Endothelial cell (in vitro differentiated cells): ENCODE measurements at places on chromosomes 3 and 15. TPM values are rescaled to one million over a fixed set of nuclear protein-coding genes. Genes with fewer than 3 reads are reported as not detected.

GRCh38 chr3:31399271-31399670 lies 133.5 kb upstream of the STT3B start:
- DNase-seq: no peak

DNA sequence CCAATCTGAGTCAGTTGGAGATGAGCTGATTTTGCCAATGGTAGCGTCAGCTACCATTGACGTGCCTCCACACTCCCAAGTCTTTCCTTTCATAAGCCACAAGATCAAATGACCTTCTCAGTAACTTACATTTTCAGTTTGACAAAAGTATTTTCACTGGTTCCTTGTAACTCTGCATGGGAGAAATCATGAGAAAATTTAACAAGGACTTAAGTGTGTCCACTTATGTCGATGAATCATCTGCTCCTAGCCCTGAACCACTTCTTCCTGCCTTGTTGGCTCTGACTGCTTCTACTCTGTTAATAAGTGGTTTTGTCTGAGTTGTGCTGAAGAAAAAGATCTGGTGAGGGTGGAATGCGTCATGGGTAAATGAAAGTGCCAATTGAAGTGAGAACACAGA lies 101.2 kb downstream of the NFKBIZ start:
- DNase-seq: no peak

PODXL2 gene
- 16.4 TPM for total RNA-seq

OCA2 gene
- total RNA-seq: not detected

CHRNB4 gene
- total RNA-seq: not detected

- DNase-seq: no peak
Observed at GRCh38 chr15:85361323-85361722, 19.1 kb upstream of the AKAP13 start.

DNA sequence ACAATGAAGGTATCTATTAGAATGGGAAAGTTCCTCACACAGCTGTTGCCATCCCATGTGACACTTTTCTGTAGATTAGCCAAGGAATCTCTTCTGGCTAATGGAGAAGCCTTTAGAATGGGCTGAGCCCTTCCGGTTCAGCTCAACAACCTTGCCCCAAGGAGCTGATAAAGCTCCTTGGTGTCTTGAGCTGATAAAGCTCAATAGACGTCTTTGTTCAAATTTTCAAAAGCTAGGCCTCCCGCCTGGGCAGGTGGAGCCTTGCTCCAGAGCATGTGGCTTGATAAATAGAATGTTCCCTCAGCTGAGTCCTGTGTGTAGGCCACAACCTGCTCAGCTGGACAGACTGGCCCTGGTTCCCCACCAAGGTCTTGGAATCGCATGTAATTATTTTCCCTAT lies 7.2 kb upstream of the BNIP2 start:
- DNase-seq: no peak

GRCh38 chr3:177107461-177108239 lies 89.6 kb downstream of the TBL1XR1 start:
- no peak for DNase-seq

DNA sequence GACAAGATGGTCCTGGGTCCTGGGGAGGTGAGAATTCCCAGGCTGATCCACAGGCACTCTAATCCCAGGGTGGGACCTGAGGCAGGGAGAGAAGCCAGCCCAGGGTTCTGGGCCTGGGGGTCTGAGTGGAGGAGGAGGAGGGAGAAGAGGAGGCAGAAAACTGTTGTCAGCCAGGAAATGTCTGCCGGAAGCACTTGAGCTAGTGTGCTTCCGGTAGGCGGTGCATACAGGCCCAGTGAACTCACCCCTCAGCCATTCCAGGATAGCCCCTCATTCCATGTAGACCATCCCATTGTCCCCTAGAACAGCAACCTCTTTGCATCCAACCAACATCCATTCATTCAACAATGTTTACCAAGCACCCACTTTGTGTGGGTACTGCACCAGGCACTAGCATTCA lies 47.9 kb upstream of the LCTL start:
- no peak for DNase-seq

DNA sequence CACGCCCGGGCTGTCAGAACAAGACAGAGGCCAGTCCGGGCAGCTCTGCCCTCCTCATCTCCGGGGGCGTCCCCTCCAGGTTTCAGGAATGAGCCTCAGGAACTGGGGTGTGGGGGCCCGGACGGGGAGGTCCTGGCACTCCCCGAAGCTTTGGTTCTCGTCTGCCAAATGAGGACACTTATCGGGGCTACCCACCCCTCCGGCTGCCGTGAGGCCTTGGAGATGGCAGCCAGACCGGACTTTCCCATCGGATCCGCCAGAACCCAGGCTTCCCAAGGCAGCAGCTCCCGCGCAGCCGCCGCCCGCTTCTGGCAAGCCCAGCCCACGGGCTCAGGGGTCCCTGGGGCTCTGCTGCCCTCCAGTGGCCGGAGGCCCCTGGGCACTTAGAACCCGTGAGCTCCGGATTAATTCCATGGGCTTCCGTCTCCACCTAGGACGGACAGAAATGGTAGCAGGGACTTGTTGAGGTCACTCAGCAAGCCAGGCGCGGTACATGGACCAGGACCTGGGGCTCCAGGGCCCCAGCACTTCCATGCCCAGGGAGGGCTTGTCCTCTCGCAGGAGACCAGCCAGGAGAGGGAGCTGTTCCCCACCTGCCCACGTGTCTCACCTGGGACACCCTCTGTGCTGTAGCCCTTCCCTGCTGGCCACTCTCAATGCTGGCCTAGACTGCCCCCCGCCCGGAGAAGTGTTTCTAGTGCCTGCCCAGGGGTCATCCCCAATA lies 89.4 kb downstream of the LINGO1 start:
- DNase-seq: peak; percentile 93

CEP19 gene
- 6.0 TPM for total RNA-seq

CELF6 gene
- total RNA-seq: 0.21 TPM

DNA sequence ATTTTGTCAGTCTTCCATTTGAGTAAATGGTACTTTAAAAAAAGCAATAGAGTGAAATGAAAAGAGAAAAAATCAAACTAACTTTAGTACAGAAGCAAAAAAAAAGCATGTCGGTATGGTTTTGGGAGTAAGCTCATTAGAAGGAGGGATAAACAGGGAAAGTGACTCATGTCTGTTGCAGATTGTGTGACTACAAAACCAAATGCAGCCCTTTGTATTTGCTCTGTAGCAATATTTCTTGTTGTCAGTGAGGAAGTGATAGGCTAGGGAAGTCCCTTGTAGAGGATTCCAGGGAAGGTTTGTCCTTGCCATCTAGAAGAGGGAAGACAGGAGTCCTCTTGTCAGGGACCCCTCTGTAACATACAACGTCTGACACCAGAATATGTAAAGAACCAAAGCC lies 150.5 kb upstream of the POU1F1 start:
- no peak for DNase-seq

DNA sequence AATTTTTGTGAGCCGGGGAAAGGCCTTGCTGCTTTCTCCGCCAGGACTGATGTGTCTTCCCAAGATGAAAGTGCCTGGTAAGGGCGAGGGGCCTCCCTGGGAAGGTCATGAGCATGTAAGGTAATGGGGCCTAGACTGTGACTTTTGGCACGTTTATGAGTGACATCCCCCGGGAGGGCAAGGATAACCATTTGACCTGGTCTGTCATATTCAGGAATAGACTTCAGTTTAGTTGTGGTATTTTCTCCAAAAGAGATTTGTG lies 631 bp upstream of the CNBP start:
- no peak for DNase-seq

ALG1L2 gene
- 4.4 TPM for total RNA-seq

GRCh38 chr3:158522221-158523136 lies 48.5 kb upstream of the MLF1 start:
- DNase-seq: no peak

CYP1A1 gene
- 7.0 TPM for total RNA-seq

- DNase-seq: no peak
Observed at GRCh38 chr3:21785765-21786437, 34.9 kb upstream of the ZNF385D start.

PRR23E gene
- not detected for total RNA-seq

GRCh38 chr15:52677593-52678467 lies 1.4 kb downstream of the ATOSA start:
- DNase-seq: peak; percentile 29

GOLGA6B gene
- not detected for total RNA-seq

LRRC2 gene
- 0.23 TPM for total RNA-seq

- DNase-seq: no peak
Observed at GRCh38 chr3:16101295-16102186, 72.9 kb upstream of the GALNT15 start.

DNA sequence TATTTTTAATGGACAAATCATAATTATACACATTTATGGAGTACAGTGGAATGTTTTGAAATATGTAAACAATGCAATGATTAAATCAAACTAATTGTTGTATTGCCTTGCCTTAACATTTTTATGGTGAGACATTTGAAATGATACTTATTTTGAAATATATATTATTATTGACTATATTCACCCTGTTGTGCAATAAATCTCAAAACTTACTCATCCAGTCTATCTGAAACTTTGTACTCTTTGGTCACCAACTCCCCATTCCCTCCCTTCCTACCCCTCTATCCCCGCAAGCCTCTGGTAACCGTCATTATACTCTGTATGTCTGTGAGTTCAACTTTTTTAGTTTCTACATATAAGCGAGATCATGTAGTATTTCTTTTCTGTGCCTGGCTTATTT lies 74.7 kb upstream of the GOLGA6B start:
- DNase-seq: no peak

DNA sequence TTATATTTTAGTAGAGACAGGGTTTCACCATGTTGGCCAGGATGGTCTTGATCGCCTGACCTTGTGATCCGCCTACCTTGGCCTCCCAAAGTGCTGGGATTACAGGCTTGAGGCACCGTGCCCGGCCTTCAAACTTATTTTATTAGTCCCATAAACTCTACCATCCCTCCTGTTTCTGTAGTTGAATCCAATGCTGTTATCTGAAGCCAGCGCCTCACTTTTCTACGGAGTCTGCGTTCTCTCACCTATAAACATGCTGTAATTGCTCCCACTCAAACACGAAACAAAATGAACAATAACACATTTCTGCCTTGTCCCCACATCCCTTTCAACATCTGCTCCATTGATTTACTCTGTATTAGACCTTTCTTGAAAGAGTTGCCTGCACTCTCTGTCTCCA lies 222.3 kb upstream of the LRRFIP2 start:
- no peak for DNase-seq

GRCh38 chr3:4983739-4984510 lies 4.7 kb downstream of the BHLHE40 start:
- no peak for DNase-seq

DNA sequence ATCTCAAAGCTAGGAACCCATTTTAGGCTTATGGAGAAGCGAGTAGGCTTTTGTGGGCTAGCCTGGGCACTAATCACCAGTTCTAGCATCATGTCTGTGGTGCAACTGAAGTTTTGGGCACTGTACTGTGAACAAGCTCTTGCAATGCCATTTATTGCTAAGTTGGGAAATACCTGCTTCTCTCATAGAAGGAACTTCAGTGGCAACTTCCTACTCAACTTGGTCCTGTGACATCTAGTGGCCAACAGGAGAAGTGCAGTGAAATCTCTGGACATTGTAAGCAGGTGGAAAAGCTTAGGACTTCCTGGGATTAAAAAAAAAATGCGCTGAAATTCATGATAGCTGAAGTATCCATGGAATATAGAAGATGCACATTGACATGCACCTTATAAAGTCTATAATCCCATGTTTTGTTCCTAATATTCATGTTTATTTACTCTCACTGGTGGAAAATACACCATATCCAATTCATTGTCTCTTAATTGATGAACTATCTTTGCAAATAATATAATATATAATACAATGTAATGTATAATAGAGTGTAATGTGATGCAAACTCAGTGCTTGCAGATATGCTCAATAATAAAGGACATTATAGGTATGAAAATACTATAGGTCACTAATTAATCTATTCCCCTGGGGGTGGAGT lies 6.5 kb upstream of the ALDH1A3 start:
- DNase-seq: peak; percentile 68

DNA sequence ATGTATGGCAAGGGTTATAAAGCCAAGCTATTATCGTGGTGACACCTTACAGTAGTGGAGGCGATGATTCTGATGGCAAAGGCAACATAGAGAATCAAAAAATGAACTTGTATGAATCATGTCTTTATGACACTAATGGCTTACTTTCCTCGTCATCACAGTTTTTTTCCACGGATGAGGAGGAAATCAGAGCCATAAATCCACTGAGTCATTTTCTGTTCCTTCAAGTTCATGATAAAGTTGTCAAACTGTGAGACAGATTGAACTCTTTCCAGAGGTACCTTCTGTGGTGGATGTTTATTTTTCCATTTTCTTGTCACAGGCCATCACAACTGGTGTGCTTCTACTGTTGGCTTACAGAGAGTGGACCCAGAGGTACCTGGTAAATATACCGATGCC lies 8.5 kb downstream of the TMEM212 start:
- DNase-seq: no peak

DNA sequence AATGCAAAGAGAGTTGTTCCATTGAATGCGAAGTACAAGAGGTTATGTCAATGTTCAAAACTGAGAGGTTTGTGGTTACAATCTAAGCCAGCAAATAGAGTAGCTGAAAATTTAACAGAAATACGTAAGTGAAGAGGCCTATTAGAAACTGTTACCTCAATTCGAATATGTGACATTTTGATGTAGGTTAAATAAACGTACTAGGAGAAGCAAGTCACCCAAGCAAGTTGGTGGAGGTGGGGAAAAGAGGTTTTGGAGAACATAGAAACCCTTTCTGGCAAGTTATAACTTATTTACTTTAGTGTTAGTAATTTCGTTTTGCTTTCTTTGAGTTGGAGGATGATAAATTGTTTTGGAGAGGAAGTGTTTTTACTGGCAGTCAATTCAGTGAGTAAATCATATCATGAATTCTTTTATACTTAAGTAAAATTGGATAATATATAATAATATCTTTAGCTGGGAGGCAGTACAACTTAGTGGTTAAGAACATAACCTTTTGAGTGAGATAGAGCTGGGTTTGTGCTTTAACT lies 91.2 kb upstream of the NAALADL2 start:
- no peak for DNase-seq

BDH1 gene
- total RNA-seq: 4.7 TPM

RYR3 gene
- total RNA-seq: 4.8 TPM

DNA sequence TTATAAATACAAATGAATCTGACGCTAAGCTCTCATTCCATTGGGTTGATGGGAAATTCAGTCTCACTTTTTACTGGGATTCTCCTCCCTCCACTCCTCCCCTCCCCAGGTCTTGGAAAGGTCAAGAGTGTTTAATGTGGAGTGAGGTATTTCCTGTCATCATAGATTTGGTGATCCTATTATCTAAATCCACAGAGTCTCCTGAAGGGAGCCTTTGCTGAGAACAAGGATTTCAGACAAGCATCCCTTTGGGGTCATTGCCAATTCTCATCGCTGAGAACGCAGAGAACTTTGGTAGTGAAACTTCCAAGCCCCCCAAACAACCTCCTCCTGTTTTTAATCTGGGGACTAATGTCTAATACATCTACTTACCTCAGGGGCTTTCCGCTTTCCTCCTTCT lies 297.9 kb downstream of the OTOL1 start:
- DNase-seq: no peak

GRCh38 chr3:97821287-97821773 lies 481 bp upstream of the CRYBG3 start:
- peak; percentile 43 for DNase-seq

DNA sequence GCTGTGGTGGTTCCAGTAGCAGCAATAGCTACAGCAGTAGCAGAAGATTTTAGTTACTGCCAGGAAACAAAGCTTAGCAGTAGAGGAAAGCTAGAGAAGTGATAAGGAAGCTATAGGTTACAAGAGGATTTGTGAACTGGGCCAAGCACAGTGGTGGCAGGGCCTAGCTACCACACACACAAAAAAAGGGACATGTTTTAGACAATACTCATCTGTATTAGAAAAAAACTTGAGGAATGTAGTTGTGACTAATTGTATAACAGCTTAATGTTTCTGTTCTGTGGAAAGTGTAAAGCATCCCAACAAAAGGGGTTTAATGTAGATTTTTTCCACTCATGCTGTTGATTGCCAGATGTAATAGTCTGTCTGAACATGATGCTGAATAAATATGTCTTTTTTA lies 29.9 kb upstream of the PFN2 start:
- no peak for DNase-seq

MEF2A gene
- 43.5 TPM for total RNA-seq

SCAANT1 gene
- not detected for total RNA-seq
